ENCODE measurements at places on chromosomes 5 and 9.

GRCh38 chr9:137387891-137388560 lies 34.9 kb downstream of the EXD3 start:
- DNase-seq = no peak

- DNase-seq = no peak
Measured at GRCh38 chr5:76174101-76174500, 90.9 kb downstream of the SV2C start.

DNA sequence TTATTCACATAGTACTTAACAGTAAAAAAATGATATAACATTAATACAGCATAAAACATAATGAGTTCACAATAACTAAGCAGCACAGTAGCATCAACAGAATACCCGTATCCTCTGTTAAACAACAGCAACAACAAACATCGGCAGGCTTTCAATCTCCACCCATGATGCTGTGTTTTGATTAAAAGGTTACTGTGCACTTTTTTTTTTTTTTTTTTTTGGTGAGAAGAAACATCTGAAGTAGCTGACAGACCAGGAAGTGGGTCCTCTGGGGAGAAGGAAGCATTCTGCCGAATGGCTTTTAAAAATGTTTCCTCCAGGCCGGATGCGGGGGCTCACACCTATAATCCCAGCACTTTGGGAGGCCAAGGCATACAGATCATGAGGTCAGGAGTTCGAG lies 282.3 kb downstream of the EPB41L4A start:
- no peak for DNase-seq

- peak; percentile 4 for DNase-seq
Measured at GRCh38 chr5:137395011-137395755, 103.9 kb downstream of the SPOCK1 start.

GRCh38 chr9:19938990-19939733 lies 150.3 kb upstream of the SLC24A2 start:
- DNase-seq = no peak

GRCh38 chr5:155252717-155253116 lies 239.2 kb downstream of the KIF4B start:
- no peak for DNase-seq

DNA sequence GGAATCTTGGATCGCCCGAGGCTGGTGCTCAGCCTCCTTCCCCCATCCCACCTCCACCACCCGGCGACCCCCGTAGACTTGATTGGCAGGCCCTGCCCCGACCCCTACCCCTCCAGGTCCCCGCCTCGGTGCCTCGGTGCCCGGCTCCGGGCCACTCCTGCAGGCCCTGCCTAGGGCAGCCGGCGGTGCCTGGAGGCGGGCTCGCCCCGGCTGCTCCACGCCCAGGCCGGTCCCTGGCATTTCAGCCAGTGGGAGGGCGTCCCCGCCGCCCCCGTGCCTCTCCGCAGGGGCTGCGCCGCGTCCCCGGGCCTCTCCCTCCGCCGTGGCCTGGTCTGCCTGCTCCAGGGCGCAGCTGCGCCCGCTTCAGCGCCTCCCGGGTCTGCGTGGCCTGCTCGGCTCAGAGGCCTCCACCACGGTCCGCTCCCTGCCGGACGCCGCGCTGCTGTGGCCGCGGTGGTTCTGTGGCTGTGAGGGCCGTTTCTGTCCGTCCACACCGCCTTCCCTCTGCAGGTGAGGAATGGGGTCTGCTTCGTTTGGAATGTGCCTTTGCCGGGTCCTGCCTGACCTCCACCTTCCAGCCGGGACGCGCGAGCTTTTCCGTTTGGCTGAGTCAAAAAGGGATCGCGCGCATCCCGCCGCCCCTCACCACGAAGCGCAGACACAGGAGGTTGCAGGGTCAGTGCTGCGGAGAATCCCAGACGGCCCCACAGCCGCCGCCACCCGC lies 48.3 kb upstream of the IRX4 start:
- no peak for DNase-seq

DNA sequence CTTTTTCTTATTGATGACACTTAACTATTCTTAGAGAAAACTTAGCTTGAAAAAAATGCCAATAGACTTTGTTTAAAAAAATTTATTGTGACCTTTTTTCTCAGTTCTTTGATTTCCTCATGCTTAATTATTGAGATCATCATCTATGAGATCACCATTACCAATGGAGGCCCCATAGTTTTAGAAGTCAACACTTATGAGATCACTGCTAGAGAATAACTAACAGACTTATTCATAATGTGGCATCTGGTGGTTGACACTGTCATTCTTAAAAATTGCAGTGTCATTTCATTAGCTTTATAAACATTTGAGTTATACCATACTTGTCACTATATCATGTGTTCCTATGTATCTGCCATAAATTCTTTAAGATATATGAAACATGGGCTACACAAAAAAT lies 14.9 kb upstream of the FEM1C start:
- DNase-seq = no peak

DNA sequence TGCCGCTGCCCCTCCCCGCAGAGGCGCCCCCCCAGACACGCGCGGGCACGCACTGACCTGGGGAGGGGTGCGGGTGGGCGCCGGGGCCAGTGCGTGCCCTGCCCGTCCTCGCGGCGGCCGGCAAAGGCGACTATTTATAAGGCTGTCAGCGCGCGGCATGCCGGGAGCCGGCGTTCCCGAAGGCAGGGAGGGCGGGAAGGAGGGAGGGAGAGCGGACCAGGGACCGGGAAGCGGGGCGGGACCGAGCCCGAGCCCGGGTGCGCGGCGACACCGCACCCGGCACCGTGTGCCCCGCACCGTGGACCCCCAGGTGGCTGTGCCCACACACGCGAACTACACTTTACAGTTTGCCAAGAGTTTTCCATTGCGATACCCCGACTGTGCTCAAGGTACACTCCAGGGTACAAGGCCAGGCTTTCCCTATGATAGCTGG lies at the start of gene AK1:
Gene AK1, minus strand, starts transcription at position 110 of the 433 bp plus-strand sequence. CDS start 3,058 bp downstream, outside the sequence.
- DNase-seq = no peak

DNA sequence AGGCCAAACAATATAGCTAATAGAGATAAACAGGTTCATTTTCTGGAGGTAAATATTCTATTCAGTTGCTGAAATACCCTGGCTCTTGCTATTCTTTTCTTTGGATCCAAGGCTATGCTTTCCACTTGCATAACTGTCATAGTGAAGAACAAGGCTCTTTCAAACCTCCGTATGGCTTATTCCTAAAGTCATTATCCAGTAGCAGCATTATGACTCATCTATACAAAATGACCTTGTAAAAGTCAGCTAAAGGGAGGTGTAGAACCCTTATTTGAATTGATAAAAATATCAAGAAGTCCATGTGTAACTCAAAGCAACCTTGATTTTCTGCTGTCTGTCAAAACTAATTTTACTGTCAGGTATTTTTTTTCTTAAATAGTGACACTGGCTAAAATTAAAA lies 447.8 kb downstream of the PLK2 start:
- no peak for DNase-seq

Data from left renal pelvis (tissue), 4 donors.